ENCODE measurements at places on chromosomes 6 and 20.

DNA sequence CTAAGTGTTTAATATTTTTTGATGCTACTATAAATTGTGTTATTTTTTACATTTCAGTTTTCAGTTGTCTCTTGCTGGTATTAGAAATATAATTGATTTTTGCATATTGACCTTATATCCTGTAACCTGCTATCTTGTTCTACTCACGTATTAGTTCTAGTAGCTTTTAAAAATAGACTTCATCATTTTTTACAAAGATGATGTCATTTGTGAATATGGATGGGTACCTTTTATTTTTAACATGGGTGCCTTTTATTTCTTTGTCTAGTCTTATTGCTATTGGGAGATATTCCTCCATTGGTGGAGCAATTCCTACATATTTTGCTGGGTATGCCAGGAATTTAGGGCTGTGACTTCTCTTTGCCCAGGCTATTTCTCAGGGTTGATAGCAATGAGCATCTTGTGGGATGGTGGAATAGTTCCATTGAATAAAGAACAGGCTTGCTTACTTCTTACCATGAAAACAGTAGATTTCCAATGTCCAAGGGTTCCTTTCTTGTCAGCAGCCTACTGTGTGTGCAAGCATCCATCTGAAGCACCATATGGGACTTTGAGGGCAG, 149.7 kb downstream of the CARMIL1 start:
- DNase-seq = no peak

GRCh38 chr6:41294214-41294872, 7.9 kb upstream of the TREM1 start:
- DNase-seq = no peak

DNA sequence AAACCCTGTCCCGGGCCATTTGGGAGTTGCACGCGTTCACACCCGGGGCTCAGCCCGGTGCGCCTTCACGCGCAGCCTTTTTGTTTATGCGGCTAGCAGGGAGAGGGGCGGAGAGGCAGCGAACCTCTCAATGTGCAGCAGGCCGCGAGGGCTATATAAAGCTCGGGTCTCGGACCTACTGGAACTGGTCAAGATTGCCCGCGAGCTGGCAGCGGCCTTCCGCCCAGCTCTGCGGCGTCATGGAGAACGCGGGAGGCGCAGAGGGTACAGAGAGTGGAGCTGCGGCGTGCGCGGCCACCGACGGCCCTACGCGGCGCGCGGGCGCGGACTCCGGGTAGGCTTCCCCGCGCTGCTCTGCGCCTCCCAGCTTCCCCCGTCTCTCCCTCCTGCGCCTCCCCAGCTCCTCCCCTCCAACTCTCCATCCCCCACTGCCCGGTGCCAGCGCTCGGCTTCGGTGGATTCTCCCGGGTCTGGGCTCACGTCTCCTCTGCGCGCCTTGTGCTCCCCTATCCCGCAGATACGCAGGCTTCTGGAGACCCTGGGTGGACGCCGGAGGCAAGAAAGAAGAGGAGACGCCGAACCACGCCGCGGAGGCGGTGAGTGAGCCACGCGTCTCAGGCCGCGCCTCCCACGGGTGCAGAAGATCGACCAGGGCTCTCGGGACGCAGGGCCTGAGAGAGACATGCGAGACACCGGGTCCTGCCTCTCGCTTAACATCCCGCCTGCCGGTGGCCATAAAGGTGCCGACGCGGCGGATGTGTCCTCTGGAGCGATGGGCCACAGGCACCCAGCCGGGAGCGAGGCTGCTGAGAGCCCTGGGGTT, at the start of gene RIPPLY2:
TSS of gene RIPPLY2 (plus strand) at position 183 of the 823 bp plus-strand sequence. CDS start at position 240, 57 bp downstream.
- DNase-seq = no peak

DNA sequence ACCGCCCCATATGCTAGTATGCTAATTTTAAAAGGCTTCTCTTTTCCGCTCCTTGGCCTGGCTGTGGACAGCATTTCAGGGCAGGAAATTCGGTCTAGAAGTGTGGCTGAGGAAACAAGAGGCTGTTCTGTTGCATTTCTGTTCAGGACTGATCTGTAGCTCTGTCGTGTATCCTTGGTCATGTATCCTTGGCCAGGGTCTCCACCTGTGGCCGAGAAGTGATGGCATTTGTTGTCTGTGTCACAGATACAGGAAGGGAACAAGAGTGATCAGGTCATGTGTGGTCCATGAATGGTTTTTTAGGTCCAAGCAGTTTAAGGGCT, 300.5 kb upstream of the SUPT3H start:
- DNase-seq = no peak

GRCh38 chr6:144434308-144434990, 149.3 kb downstream of the UTRN start:
- no peak for DNase-seq

GRCh38 chr6:135269481-135269891, 88.4 kb downstream of the MYB start:
- DNase-seq = no peak

DNA sequence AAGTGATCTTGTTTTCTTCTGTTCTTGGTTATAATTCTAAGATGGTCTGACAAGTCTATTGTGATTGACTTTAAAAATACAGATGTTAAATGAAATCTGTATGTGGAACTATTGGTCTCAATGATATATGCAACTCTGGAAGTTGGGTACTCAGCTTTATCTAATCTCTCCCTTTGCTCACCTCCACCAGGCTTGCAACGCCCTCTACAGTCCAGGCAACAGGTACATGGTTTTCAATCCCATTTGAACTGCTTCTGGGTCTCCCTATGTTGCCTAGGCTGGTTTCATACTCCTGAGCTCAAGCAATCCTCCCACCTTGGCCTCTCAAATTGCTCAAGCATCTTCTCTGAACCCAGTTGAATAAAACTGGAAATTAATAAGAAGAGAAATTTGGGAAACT, 25.6 kb upstream of the HLA-DQB1 start:
- DNase-seq = peak; percentile 37

DNA sequence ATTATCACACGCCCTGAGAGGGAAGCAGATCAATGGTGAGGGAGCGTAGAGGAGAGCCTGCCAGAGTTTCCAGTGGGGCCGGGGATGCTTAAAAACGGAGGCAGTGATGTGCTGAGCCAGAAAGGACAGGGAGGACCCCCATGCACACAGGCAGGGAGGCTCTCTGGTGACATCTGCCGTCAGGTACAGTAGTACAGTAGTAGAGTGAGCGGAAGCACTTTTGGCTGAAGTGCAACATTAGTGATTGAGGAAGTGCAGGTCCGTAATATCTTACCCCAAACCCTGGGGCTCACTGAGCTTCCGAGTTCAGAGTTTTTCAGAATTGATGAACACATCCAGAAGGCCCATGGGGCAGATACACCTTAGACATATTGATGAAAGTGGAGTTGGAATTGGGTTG, 42.1 kb downstream of the GFRA4 start:
- DNase-seq = no peak

GRCh38 chr20:34431168-34431567, 68.1 kb downstream of the ITCH start:
- DNase-seq = no peak

DNA sequence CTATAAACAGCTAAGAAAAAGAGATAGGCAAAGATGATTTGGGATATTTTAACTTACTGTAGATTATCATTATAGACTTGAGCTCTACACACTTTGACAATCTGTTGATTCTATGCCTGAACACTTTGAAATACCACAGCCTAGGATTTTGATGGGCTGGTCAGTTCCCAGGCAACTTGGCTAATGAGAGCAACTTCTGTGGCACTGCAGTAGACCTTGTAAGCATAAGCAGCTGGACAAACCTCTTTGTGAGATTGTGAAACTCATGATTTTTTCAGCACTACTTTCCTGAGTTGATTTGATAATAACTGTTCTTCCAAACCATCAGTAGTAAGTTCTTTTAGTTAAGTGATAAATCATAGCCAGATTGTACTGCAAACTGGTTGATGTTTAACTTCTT, 27.1 kb upstream of the ELOVL5 start:
- no peak for DNase-seq

DNA sequence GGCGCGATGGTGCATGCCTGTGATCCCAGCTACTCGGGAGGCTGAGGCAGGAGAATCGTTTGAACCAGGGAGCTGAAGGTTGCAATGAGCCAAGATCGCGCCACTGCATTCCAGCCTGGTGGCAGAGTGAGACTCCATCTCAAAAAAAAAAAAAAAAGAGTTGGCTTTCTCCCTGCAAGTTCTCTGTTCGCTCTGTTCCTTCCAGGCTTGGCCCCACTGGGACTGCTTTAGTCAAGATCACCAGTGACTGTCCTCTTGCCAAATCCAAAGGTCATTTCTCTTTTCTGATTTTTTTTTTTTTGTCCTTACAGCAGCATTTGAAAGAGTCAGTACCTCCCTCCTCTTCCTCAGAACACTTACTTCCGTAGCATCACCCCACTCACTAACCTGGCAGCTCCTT, 10.8 kb upstream of the GNRH2 start:
- no peak for DNase-seq

DNA sequence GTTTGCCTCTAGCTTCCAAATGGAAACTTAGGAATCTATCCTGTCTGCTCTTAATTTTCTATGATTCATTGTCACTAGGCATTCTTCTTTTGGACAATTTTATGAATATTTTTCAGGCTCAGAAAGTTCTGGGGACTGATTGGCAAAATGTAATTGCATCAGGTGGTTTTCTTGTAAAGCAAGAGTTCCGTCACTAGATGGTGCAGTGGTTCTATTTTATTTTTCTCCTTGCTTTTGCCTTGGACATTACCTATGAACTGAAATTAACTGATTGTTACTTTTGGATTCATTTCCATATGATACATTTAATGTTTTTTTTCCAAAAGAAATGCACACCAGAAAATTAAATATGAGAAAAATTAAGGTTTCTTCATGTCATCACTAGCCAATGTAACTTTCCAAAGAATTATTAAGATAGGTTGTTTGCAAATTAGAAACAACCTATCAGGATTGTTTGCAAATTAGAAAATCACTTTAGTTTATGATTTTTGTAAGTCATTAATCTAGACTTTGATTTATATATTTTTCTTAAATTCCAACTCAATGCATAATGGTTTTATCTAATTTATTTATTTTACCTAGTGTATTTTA, 48.0 kb downstream of the TMEM170B start:
- no peak for DNase-seq
